M059J (cell line): ENCODE measurements at places on chromosomes 4 and X. TPM values are rescaled to one million over a fixed set of nuclear protein-coding genes. Genes with fewer than 3 reads are reported as not detected.
A peak's percentile ranks its signal among the peaks of the same experiment; 100 is the strongest.

- DNase-seq: no peak
Observed at GRCh38 chrX:12282991-12283390, 144.7 kb downstream of the FRMPD4 start.

DNA sequence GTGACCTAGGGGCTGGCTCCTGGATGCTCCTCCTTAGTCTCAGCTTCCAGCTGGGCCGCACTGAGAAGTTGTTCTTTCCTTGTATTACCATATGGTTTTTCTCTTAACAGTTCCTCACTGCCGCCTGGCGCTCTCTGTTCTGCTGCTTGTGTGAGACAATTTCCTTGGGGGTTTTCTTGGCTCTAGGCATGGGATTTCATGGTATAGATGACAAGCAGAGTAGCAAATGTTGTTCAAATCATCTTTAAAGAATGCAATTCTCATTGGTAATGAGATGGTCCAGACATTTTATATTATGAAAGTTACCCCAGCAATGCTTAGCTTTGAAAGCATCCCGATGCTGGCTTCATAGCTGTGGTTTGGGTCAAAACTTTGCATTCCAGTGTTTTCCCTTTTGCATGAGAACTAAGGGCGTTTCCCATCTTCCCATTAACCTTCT is 37.6 kb downstream of the SEPTIN11 start:
- peak; percentile 78 for DNase-seq

DNA sequence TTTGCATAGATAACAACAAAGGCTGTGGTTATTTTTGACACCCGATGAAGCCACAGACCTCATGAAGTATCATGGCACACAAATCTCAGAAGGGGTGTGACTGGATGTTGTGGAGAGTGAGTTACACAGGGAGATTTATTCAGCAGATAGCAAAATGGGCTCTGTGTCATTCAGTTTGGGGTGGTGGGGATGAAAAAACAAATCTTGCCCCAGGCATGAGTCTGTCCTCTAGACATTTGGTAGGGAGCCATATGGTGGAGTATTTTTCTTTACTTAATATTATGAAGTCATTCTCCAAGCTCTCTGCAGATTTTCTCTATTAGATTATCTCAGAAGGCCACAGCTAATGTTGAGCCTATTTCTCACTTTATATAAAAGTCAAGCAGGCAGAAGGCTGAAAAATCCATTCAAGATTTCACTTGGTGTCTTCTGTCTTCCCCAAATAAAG is 277.1 kb upstream of the TENM3 start:
- peak; percentile 93 for DNase-seq

DNA sequence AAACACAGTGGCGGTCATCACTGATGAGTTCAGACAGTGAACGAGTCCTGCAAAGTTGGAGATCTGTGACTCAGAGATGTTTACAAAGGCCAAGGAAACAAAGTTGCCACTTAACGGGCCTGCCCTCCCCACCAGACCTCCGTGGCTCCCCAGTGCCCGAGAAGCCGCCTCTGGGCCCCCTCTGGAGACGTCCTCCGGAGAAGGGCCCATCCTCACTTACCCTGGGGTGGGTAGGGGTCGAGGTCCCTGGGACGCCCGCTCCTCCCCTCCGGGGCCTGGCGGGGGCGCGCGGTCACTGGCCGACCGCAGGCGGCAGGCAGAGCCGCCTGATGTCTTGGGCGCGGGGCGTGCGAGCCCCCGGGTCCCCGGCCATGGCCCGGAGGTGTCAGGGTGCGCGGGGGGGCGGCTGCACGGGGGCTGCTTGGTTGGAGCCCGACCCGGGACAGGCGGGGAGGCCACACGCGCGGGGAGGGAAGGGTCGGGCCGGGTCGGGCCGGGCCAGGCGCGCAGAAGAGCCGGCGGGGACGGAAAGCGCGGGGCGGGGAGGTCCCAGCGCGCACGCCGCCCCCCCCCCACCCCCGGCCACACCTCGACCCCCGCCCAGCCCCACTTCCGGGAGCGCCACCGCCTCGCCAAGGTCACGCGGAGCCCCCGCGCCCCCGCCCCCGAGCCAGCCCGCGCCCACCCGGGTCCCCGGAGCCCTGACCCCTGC is 529 bp downstream of the DHRSX start:
- DNase-seq: peak; percentile 68

- no peak for DNase-seq
Observed at GRCh38 chrX:124300405-124300804, 32.1 kb upstream of the TEX13D start.

GRCh38 chrX:78989349-78989748 is 44.2 kb downstream of the P2RY10 start:
- no peak for DNase-seq

DGKK gene
- 0.05 TPM in 1 of 2 replicates, not detected in the other for total RNA-seq

UGT2B11 gene
- total RNA-seq: not detected in 2 replicates
